Tibial artery (tissue), 4 donors: ENCODE measurements at places on chromosomes 16 and 17.

- DNase-seq, result no peak
Measured at GRCh38 chr17:70668276-70668937, 499.1 kb downstream of the KCNJ2 start.

GRCh38 chr16:13100970-13101369 is 199.6 kb downstream of the SHISA9 start:
- no peak for DNase-seq

- no peak for DNase-seq
Measured at GRCh38 chr16:29813644-29814562, 1.9 kb downstream of the PRRT2 start.

DNA sequence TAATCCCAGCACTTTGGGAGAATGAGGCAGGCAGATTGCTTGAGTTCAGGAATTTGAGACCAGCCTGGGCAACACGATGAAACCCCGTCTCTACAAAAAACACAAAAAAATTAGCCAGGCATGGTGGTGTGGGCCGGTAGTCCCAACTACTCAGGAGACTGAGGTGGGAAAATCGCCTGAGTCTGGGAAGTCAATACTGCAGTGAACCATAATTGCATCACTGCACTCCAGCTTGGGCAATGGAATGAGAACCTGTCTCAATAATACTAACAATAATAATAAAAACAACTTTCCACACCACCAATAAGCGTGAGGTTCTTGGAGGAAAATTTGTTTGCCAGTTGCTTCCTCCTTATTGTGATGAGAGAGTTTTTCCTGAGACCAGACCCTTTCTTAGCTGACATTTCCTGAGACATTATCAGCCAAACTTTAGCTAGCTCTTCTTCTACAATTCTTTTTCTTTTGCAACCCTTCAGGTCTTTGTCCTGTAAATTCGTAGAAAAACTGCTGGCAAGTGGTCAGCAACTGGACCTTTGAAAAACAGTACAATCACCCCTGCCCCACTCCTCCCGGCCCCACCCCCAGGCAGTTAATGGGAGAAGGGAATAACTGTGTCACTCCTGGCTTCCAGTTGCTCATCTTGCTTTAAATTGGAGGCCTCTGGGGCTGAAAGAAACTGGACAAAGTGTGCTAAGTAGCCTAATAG is 3.5 kb upstream of the EZH1 start:
- DNase-seq, result peak; percentile 73

- DNase-seq, result no peak
Measured at GRCh38 chr17:47739150-47739549, 6.1 kb downstream of the TBX21 start.

DNA sequence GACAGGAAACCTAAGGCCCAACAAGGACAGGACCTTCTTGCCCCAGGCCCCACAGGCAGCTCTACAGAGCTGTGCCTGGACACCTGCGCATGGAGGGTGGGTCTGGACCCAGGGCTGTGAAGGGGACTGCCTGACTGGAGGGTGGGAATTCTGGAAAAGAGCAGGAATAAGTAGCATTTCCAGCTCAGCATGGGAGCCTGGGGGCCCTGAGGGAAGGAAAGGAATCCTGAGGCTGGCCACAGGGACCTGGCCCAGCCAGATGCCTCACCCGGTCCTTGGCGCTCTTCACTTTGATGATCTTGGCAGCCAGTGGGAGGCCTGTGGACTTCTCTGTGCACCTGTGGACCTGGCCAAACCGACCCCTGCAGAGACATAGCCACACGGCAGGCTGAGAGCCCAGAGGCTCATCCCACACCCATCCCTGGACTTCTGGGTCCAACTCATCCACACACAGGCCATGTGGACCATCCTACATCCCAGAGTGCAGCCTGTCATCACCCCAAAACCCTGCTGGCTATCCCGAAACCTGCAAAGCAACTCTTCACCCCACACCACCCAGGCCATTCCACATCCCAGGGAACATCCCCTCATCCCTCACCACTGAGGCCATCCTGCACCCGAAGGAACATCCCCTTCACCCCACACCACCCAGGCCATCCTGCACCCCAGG is 18.7 kb downstream of the MYLK3 start:
- DNase-seq, result no peak

DNA sequence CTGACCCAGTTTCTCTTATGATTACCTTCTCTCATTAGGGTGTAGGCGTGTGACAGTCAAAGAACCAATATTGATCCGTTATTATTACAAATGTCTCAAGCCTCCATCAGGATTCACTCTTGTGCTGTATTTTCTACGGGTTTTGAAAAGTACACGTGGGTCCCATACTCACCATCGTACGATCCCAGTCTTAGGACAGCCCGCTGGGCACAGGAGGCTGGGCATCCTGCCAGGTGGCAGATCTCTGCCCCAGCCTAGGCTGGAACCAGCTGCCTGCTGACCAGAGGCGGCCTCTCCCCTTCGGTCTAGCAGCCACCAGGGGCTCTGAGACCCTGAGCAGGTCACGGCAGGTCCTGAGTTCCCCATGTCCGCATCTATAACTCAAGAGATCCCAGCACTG is 2.0 kb upstream of the METRNL start:
- no peak for DNase-seq

- no peak for DNase-seq
Measured at GRCh38 chr16:65532258-65532657, 410.4 kb upstream of the CDH11 start.

GRCh38 chr17:65751263-65751662 is 189.8 kb upstream of the AXIN2 start:
- no peak for DNase-seq

DNA sequence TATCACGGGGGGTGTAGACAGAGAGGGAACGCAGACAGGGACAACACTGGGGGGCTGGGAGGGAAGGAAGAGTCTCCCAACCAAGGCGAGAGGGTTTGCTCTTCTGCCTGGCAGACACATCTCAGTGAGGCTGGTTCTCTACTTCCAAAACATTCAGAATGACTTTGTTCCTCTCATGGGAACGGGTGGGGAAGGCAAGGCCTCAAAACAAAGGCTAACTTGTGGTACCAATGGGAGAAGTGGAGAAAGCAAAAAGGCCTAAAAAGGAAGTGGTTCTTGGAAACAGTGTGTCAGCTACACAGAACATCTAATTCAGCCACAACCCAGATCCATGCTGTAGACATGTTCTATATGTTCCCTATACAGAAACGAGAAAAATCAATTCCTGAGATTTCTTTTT is 7.5 kb downstream of the FLOT2 start:
- DNase-seq, result no peak

GRCh38 chr17:14318918-14319205 is 18.0 kb downstream of the HS3ST3B1 start:
- DNase-seq, result no peak

DNA sequence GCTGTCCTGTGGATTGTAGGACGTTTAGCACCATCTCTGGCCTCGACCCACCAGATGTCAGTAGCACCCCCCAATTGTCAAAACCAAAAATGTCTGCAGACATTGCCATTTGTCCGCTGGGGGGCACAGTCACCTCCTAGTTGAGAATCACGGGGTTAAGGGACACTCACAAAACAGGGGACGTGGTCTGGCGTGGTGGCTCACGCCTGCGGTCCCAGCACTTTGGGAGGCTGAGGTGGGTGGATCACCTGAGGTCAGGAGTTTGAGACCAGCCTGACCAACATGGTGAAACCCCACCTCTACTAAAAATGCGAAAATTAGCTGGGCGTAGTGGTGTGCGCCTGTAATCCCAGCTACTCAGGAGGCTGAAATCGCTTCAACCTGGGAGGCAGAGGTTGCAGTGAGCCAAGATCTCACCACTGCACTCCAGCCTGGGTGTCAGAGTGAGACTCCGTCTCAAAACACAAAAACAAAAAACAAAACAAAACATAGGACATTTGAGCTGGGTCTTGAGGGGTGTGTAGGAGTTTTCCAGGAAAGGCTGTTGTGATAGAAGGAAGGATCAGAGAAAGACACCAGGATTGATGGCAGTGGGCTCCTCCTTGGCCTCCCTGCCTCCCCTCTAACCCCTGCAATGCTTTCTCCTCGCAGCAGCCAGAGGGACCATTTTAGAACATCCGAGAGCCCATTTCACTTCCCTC is 171.8 kb upstream of the GSE1 start:
- DNase-seq, result no peak

- no peak for DNase-seq
Measured at GRCh38 chr17:48754500-48755261, 26.1 kb upstream of the HOXB13 start.

DNA sequence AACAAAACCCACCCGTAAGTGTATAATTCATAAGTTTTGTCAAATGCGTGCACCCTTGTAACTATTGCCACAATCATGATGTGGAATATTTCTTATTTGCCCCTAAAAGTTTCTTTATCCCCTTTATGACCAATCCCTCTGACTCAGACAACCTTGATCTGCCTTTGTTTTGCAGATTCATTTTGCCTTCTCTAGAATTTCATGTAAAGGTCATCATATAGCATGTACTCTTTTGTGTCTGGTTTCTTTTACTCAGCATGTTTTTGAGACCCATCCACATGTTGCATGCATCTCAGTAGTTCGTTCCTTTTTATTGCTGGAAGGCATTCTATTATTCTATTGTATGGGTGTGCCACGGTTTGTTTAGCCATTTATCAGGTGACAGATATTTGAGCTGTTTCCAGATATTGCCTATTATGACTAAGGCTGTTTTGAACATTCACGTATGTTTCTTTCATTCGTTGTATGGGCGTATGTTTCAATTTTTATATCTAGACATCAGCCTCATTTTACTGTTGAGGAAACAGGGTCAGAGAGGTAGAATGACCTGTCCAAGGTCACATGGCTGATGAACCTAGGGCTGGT is 192.4 kb downstream of the RAB11FIP4 start:
- no peak for DNase-seq

- no peak for DNase-seq
Measured at GRCh38 chr16:57391300-57391699, 13.3 kb upstream of the CCL17 start.

DNA sequence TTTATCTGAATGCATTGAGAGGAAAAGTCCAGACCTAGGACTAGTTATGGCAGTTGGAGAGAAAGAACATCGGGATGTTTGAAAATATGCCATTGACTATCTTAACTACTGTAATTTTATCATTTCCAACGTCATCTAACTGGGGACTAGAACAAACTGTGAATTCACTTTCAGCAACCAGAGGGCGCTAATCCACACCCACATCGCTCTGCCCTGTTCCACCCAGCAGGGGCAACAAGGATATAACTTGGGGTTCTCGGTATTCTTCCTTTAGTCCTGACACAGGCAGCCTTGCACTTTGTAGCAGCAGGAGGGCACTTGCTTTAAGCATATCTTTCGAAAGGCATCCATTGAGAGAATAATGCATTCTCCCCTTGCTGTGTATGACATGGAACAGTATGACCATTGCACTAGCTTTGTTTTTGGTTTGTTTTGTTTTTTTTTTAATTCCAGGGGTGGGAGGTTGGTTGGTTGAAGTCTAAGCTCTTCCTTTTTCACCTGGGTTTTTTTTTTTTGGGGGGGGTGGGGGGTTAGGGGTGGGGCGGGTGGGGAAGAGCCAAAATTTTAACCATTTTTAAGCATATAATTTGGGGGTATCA is 31.5 kb downstream of the SIAH1 start:
- DNase-seq, result peak; percentile 63

GRCh38 chr16:86231996-86232350 is 278.4 kb upstream of the FOXF1 start:
- no peak for DNase-seq

DNA sequence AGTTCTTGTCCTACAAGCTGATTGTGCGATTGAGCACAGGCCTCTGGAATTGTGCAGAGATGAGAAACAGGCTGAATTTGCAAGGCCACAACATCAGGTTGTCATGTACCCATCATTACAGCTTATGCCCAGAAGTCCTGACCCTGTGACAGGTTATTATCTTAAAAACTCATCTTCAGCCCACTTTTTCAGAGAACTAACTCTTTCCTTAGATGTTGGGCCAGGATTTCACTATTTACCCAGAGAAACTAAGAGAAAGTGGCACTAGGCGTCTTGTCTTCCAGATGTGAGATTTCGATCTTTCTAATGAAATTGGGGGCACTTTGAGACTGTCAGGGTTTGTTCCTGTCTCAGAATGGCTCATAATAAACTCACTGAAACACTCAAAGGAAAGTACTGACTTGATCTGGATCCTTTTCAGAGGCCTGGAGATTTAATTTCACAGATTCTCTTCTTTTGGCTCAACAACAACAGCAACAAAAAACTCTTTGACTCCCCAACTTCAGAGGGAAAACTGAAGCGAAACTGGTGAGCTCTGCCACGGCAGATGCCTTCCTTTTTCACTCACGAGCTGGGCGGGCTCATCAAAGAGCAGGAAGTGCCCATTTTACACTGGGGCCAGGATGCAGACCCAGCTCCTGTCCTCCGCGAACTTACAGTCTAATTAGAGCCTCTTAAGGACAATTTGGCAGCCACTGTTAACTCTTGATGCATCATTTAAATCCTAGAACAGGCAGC is 17.7 kb upstream of the SLC12A3 start:
- DNase-seq, result no peak

DNA sequence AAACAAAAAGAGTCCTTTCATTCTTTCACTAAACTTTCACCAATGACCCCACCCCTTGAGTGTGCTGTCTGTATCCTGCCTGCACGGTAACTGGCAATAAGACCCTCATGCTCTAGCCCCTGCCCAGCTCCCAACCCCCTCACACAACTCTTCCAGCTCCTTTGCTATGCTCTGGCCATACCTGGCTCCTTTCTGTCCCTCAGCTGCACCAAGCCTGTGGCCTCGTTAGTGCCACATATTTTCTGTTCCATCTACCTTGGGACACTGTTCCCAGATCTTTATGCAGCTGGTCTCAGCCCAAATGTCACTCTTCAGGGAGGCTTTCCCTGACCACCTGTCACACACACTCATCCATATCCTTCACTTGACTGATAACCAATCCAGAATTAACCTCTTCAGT is 47.3 kb downstream of the C16orf82 start:
- DNase-seq, result peak; percentile 9

DNA sequence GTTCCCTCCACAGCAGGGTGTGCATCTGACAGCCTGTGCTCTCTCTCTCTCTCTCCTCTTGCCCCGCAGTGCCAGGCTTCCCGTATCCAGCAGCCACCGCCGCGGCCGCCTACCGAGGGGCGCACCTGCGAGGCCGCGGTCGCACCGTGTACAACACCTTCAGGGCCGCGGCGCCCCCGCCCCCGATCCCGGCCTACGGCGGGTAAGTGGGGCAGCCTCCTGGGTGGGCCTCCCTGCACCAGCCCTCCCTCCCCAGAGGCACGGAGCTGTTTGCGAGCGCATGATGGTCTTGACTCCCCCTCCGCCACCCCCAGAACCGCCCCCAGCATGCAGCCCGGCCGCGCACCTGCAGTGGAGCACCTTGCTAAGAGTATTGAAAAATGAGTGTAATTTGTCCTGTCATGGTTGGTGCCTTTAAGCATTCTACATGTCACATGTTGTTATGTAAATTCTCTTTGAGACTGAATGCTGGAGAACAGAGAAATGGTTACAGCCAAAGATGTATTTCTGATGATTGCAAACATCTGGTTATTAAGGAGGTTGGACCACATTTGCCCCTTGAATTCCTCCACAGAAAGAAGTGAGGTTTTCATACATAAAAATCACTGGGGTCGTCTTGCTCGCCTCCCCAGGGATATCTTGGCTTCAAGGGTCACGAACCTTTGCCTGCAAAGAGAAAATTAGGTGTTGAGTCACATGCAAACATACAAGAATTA is 321.3 kb downstream of the RBFOX1 start:
- no peak for DNase-seq

- DNase-seq, result no peak
Measured at GRCh38 chr17:32541640-32542039, 54.8 kb downstream of the CDK5R1 start.

GRCh38 chr17:63549289-63549945 is 860 bp upstream of the DCAF7 start:
- no peak for DNase-seq

- no peak for DNase-seq
Measured at GRCh38 chr17:66480802-66481201, 178.4 kb downstream of the PRKCA start.
